WERI-Rb-1 (cell line): ENCODE measurements at places on chromosomes 2 and 18.

- DNase-seq = no peak
Measured at GRCh38 chr2:121884078-121884477, 128.6 kb downstream of the TSN start.

DNA sequence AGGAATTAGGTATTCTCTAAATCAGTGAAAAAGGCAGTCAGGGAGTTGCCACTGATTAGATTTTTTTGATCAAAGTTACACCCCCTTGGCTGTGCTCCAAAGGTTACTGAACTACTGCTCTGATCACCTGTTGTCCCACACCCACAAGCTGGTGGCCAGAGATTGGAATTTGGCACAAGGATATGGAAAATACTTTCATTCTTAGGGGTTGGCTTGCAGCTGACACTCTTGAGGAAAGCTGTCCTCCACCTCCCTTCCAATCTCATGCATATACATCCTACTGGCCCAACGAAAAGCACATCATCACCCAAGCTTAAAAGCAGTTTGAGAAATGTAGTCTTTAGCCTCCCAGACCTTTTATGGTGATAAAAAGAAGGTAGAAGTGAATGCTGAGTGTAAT, 329.5 kb upstream of the CHAC2 start:
- DNase-seq = no peak

- peak; percentile 94 for DNase-seq
Measured at GRCh38 chr2:10475811-10476660, 27.9 kb upstream of the ODC1 start.

GRCh38 chr2:66432801-66433694, 1.9 kb upstream of the MEIS1 start:
- peak; percentile 98 for DNase-seq

GRCh38 chr2:61423714-61424113, 47.2 kb downstream of the USP34 start:
- no peak for DNase-seq
